Fibroblast of skin of abdomen (primary cell): ENCODE measurements at places on chromosomes 6 and 20.

DNA sequence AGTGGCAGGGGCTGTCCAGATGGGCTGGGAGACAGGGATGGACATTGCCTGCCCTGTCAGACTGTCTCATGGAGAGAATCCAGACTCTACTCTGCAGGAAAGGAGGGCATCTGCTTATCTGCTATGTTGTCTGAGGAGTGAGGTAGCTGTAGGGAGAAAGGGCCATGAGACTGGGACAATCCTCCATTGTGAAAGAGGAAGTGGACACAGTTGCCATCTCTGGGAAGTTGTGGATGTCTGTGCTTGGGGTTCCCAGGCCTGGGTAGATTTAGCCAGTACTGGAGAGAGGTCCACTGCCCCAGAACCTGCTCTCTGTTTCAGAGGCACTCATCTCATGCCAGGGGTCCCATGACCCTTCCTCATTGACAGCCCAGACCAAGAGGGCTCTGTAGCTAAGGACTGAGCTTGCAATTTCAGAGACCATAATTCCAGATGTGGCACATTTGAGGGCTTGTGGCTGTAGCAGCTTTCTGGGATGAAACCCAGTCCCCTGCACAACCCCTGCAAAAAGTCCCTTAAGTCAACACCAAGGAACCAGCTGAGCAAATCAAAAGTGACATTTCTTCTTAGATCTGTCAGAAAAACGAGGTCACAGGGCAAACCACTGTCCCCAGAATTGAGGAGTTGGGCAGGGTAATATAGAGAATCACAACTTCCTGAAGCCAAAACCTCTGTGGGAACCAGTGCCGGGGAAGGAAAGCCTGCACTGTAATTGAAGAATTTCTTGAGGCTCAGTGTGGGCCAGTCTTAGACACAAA lies 4.1 kb upstream of the SIRPG start:
- no peak for DNase-seq

- DNase-seq: no peak
Measured at GRCh38 chr20:13718171-13718570, 66.5 kb downstream of the ESF1 start.

DNA sequence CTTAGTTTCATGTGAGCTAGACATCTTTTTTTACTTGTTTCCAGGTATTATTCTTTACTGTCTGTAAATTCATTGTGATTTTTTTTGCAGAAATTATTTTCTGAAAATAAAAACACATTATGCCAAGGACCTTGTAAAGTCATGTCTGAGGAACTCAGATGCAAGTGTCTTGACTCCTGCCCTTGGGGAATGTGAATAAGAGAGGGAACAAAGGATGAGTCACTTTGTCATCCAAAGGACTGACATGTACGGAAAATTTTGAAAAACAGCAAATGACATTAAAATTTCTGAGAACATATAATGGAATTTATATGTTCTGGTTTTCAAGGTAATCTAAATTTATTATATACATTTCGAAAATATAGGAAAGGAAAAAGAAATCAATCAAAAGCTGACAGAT lies 660.4 kb downstream of the CD109 start:
- DNase-seq: peak; percentile 33

DNA sequence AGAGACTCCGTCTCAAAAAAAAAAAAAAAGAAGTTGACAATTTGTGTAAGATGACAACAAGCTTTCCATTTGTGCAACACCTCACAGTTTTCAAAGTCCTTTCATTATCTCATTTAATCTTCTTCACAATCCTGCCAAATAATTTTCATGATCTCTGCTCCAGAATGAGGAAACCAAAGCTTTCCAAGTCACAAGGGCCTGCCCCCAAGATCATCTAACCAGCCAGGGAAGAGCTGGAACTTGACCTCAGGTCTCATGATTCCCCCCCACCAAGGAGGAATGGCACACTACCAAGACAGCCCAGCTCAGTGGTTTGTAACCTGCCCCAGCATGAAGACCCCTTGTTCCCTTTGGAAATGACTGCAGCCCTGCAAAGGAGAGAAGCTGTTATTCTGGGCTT lies 74.0 kb upstream of the PIM1 start:
- DNase-seq: no peak

- peak; percentile 62 for DNase-seq
Measured at GRCh38 chr6:121222656-121223055, 111.6 kb downstream of the TBC1D32 start.

DNA sequence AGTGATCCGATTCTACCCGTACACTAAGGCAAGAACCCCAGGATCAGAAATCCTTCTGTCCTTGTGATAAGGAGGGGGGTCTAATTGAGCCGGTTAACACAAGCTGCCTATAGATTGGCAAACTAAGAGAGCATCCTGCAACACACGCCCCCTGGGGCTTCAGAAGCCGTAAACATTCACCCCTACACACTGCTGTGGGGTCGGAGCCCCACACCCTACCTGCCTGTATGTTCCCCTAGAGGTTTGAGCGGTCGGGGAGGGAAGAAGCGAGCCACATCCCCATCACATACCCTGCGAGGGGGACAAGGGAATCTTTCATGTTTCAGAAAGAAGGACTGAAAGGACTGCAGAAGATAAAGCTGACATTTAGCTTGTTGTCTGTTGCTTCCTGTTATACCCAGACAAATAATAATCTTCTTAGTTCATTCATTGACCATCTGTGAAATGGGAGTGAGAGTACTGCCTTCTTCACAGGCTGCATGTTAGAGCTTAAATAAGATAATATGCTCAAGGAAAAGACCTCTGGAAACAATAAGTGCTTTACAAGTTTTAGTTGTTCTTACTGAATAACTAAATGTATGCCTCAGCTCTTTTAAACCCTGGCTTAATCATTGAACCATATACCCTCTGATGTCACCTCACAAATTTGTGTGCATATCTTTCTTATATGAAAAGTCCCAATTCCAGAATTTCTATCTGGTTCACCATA lies 74.2 kb upstream of the RNF217 start:
- DNase-seq: no peak

DNA sequence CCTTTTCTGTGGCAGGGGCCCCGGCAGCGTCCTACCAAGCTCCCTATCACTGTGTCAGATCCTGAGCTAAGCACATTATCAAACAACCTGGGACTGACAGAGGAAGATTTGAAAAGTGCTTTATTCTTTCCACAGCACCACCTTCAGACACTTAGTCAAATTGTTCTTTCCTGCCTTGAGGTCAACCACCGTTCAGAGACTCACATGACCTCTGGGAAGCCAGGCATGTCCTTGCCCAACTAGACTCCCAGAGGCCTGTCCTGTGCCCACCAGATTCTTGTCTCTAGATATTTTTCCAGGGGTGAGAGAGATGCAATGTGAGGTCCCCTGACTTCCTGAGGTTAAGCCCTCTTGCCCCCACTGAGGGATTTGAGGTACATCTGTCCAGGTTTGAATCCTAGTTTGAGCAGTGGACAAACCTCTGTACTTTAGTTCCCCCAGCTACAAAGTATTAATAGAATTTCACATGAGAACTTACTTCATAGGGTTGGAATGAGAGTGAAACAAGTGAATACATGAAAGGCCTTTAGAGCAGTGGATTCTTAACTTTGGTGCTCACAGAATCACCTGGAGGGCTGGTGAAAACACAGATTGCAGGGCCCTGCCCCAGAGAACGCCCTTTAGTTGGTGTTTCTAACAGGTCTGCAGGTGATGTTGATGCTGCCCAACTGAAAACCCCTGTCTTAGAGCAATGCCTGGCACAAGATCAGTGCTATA lies 179.8 kb downstream of the CLIC5 start:
- no peak for DNase-seq
